ENCODE measurements at places on chromosomes 1 and 21. TPM values are rescaled to one million over a fixed set of nuclear protein-coding genes. Genes with fewer than 3 reads are reported as not detected.

- peak; percentile 80 for DNase-seq
These were observed 990 bp upstream of the MRPS6 start for GRCh38 chr21:34072145-34073031.

DNA sequence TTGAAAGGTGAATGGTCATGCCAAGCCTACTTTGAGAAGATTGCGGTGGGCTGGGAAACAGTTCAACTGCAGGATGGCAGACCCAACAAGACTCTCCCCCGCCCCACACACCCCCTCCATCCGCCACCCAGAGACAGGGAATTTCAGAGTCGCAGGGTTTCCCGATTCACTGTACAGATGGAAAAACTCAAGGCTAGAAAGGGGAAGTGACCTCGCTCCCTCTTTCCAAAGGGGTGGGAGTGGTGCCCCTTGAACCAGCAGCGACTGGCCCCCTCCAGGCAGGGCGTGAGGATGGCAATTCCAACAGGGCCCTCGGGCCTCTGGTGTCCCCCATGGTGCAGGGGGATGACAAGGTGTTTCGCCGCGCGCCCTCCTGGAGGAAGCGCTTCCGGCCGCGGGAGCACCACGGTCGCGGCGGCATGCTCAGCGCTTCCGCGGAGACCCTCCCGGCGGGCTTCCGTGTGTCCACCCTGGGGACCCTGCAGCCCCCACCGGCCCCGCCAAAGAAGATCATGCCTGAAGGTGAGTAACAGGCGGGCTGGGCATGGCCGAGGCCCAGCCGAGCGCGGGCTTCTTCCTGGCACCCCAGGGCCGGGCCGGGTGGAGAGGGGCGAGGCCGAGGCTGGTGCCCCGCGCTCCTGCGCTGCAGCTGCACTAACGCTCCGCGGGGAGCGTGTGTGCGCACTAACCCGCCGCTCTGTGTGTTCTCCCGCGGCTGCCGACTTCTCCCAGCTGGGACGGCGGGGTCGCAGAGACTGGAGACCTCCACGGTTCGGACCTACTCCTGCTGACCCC, 10.4 kb downstream of the MYOG start:
- no peak for DNase-seq

GRCh38 chr1:117653732-117654492, 48.1 kb downstream of the TENT5C start:
- no peak for DNase-seq

DNA sequence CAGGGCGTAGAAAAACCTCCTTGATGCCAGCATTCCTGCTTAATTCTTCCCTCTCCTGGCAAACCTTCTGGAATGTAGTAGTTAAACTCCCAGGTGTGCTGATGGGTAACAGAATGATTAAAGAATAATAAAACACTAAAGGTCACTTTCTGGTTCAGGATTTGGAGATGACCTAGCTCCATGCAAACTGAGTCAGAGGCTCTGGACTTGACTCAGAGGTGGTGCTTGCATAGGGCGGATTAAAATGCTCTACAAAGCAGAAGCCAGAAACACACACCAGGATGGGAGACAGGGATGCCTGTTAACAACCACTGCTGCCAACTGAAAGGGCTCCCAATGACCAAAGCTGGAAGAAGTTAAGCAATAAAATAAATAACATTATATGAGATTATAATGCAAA, 41.5 kb downstream of the KRTAP19-8 start:
- no peak for DNase-seq

- DNase-seq = no peak
These were observed 106.4 kb downstream of the RGL1 start for GRCh38 chr1:183911285-183911684.

DNA sequence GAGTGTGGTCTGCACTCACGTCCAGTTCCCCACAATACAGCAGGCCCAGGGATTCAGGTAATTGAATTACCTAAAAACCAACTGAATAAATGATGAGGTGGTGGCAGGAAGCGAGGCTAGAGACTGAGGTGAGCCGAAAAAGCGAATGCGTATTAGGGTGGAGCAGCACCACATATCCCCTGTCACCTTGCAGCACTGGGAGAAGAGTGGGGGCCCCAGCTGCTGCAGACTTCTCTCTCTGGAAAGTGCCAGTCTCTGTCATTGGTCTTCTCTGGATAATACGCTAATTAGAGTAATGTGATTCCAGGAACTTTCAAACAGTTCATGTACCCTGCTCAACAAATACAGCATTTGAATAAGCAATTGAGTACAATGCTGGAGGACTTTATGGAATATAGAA, 199.0 kb downstream of the RPS6KC1 start:
- no peak for DNase-seq

GRCh38 chr1:214009423-214010196, 21.8 kb downstream of the PROX1 start:
- no peak for DNase-seq

DNA sequence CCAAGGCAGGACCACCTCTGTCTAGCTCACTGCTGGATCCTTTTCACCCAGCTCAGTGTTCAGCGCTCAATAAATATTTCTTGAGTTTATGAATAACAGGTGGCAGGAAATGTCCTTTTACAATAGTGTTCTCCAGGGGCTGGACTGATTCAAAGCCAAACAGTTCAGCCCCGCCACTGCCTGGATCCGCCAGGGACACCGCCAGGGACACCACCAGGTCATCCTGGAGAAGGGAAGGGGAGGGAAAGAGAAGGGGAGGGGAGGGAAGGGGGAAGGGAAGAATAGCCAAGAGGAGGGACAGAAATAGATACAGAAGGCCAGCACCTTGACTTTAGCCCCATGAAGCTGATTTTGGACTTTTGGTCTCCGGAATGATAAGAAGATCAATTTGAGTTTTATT, 255.6 kb downstream of the GRIK3 start:
- DNase-seq = no peak

DNA sequence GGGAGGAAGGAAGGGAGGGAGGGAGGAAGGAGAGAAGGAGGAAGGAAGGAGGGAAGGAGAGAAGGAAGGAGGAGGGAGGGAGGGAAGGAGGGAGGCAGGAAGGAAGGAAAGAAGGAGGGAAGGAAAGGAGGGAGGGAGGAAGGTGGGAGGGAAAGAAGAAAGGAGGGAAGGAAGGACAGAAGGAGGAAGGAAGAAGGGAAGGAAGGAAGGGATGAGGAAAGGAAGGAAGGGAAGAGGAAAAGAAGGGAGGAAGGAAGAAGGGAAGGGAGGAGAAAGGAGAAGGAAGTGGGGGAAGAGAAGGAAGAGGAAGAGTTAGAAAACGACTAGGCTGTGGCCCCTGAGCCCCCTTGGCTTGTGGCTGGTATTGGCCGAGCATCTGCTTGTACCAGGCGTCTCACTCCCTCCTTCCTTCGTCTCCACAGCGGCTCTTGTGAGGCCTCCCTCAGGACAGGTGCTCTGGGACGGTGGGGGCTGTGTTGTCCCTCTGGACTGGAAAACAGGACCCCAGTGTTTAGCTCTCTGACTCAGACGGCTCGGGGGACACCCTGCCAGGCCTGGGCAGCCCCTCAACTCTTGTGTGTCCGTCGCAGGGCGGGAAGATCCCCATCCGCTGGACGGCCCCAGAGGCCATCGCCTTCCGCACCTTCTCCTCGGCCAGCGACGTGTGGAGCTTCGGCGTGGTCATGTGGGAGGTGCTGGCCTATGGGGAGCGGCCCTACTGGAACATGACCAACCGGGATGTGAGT, 36.2 kb upstream of the C1QA start:
- peak; percentile 50 for DNase-seq

DNA sequence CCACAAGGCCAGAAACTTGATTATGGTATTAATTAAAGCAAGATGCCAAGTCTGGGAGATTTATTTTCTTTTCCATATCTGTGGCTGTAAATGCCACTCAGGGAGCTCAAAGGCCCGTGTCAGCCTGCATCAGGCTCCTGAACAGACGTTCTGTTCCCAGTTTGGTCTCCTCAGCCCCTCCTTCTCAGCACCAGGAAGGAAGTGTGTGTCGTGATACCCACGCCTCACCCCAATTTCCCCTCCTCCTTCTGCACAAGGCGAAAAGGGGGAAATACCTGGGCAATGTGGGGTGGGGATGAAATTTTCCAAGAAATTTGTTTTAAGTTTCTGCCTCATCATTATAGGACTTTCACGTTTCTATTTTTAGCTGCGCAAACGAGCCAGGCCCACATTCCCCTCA, 112.0 kb downstream of the SYF2 start:
- no peak for DNase-seq

GRCh38 chr1:246199086-246199645, 307.9 kb downstream of the SMYD3 start:
- DNase-seq = no peak

DNA sequence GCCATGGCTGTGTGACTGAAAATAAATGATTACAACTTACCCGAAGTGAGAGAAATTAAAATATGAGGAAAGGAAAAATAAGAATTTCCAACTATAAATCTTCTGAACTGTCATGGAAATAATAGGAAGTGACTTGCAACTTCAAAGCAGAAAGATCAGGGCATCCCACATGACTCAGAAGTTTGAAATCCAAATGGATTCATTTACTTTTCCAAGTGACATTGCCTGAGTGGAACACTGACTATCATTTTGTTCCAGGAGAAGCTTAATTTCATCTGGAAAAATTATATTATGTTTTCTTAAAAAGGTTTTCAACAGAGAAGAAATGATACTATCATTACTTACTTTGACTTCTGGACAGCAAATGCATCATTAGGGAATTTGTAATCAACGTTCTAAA, 110.8 kb downstream of the GREM2 start:
- no peak for DNase-seq

DNA sequence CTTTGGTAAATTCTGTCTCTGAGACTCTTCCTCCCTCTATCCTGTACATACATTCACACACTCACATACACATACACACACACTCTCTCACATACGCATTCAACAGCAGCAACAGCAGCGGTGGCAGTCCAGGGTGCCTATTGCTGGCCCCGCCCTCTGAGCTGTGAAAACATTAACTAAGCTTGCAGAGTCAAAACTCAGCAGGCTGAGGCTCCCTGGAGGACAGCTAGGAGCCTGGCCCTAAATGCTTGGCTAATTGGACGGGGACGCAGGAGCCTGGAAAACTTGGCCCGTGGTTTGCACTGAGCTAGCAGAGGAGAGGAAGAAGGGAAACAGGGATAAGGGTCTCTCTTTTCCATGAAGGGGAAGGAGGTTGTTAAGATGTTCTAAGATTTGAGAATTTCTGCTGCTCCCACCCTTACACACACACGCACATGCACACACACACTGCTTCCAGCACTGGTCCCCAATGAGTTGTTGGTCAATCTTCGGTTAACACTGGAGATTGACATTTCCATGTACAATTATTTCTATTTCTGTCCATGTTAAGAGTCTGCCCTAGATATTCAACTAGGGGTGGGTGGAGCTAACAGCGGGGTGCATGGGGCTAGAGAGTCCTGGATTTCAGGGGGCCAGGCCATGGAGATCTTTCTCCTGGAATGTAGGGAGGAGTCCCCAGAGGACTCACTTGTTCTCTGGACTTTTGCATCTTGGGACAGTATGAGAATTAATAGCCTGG, 94.2 kb downstream of the PLXNA2 start:
- no peak for DNase-seq

DNA sequence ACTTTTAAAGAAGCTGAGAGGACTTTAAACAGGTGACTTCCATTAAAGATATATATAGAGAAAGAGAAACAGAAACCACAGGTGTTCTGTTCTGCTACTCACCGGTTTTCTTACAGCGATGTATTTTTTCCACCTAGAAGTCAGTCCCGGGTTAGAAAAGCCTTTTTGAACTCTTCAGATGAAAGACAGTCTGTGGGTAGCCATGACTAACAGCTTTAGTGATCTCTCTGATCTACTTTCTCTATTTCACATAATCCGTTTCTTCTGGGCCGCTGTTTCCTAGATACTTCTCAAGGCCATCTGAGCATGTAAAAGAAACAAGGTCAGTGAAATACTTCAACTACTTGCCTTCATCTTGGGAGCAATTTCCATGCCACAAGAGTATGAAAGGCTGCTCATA, 25.1 kb downstream of the WDR64 start:
- no peak for DNase-seq

GRCh38 chr21:34953950-34954349, 95.2 kb downstream of the RUNX1 start:
- no peak for DNase-seq

NAV1 gene
- 1.8 TPM for polyA plus RNA-seq

LINGO4 gene
- polyA plus RNA-seq = 4.6 TPM

GPR3 gene
- polyA plus RNA-seq = 0.98 TPM

TCHH gene
- polyA plus RNA-seq = not detected
